ENCODE measurements at places on chromosomes 7 and 10.

DNA sequence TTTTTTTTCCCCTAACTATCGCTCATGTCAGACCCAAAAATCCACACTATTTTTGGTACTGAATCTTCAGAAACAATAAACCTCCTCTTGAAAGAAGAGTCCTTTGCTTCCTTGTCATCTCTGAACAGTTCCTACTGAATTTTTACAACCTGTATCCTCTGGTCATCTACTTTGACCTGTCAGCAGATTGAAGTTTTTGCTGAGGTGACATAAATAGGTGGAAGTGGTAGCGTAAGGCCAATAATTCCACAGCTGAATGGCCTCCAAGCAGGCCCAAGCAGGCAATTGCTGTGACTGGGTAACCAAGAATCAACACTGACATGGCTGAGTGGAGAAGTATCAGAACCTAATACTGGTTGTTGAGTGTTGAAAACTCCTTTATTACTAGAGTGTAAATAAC lies 117.4 kb upstream of the MAGI2 start:
- DNase-seq, result no peak

GRCh38 chr7:98399462-98399861 lies 1.4 kb downstream of the BAIAP2L1 start:
- no peak for DNase-seq

GRCh38 chr7:47576031-47576865 lies 5.7 kb downstream of the TNS3 start:
- peak; percentile 89 for DNase-seq

- DNase-seq, result no peak
Measured at GRCh38 chr10:6283655-6284054, 80.9 kb downstream of the PFKFB3 start.

GRCh38 chr7:81672872-81673271 lies 97.0 kb downstream of the HGF start:
- DNase-seq, result no peak

DNA sequence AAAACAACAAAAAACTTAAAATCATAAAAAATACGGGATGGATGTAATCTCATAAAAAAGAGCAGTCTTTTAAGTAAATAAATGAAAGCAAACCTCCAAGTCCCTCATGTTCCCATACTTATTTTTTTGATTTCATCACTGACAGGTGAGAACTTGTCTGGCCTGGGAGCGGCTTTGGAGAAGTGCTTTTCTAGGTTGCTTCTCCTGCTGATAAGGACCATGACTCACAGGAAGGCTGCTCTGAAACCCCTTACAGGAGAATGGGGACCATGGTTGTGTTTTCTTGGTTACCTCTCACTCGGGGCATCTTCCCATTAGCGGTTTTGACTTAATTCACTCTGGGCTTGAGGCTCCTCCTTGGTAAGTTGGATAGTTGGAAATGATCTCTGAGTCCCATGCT lies 237.4 kb downstream of the CAMK1D start:
- no peak for DNase-seq

GRCh38 chr7:28678431-28678965 lies 266.2 kb downstream of the CREB5 start:
- no peak for DNase-seq

- no peak for DNase-seq
Measured at GRCh38 chr7:128017460-128017859, 13.8 kb downstream of the LRRC4 start.

DNA sequence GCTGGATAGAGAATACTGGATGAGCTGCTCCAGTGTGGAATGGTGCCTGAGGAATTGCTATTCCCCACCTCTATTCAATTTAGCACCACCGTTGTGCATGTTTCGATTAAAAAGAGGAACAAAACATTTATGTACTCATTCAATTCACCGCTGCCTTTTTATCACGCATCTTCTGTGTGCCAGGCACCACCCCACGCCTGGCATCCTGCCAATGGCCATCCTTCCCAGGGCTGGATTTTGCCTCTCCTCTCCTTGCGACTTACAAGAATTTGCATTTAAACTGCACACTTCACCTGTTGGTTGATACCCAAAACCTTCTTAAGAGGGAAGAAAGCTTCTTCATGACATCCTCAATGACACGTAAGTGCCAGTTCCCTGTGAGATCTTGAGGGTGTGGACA lies 110.2 kb upstream of the DPP6 start:
- no peak for DNase-seq

- DNase-seq, result peak; percentile 71
Measured at GRCh38 chr7:27723085-27723484, 16.9 kb upstream of the TAX1BP1 start.

DNA sequence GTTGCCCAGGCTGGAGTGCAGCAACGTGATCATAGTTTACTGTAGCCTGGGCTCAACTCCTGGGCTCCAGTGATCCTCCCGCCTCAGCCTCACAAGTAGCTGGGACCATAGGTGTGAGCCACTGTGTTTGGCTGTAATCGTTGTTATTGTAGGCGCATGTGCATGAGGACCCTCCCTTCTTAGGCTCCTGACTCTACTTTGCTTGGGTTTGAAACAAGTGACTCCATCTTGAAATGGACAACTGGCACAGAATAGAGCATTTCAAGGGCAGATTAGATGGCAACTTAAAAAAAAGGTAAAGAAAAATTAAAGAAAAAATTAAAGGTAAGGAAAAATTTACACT lies 15.4 kb upstream of the GIMAP8 start:
- no peak for DNase-seq

GRCh38 chr7:143256325-143256724 lies 6.9 kb upstream of the GSTK1 start:
- no peak for DNase-seq

DNA sequence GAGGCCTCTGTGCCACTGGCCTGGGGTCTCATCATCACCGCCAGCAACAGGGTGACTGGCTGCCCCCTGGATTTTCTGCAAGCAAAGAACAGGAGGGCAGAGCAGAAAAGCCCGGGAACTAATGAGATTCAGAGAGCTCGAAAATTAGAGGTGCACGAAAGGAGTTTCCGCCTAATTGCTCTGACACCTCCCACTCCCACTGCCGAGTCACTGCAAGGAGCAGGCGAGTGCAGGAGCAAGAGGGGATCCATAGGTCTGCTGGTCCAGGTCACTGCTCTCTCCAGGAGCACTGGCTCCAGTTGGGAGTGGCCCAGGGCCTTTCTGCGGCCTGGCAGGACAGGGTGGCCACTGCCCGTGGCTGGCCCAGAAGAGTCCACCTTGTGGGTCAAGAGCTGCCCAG lies 276.2 kb downstream of the KCNMA1 start:
- no peak for DNase-seq

DNA sequence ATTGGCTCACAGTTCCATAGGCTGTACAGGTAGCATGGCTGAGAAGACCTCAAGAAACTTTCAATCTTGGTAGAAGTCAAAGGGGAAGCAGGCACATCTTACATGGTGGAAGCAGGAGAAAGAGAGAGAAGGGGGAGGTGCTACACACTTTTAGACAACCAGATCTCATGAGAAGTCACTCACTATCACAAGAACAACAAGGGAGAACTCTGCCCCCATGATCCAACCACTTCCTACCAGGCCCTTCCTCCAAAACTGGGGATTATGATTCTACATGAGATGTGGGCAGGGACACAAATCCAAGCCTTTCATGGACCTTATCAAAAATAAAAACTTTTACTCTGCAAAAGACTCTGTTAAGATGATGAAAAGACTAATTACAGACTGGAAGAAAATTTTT lies 183.2 kb upstream of the TRIM24 start:
- no peak for DNase-seq

GRCh38 chr7:55463686-55464262 lies 98.6 kb downstream of the LANCL2 start:
- DNase-seq, result no peak

DNA sequence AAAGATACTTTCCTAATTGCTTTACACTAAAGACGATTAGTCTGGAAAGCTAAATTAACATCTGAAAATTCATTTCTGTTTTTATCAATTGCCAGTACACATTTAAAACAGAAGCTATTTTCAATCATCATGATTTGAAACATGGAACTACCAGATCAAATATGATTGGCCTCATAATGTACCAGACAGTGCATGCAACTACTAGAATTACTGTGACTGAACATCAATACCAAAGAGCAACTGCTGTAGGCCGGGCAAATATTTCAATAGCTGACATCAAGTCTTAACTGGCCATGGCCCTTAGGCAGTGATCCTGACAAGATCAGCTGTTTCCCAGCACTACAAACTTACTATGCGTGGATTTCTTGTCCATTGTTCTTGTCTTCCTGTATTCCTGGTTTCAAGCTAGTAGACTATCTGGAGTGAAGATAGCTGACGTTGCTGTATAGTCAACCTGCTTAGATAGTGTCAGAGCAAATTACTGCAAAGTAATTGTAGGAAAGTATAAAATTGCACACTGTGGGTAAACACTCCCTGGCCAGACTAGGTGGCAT lies 21.7 kb upstream of the WNT16 start:
- DNase-seq, result no peak

DNA sequence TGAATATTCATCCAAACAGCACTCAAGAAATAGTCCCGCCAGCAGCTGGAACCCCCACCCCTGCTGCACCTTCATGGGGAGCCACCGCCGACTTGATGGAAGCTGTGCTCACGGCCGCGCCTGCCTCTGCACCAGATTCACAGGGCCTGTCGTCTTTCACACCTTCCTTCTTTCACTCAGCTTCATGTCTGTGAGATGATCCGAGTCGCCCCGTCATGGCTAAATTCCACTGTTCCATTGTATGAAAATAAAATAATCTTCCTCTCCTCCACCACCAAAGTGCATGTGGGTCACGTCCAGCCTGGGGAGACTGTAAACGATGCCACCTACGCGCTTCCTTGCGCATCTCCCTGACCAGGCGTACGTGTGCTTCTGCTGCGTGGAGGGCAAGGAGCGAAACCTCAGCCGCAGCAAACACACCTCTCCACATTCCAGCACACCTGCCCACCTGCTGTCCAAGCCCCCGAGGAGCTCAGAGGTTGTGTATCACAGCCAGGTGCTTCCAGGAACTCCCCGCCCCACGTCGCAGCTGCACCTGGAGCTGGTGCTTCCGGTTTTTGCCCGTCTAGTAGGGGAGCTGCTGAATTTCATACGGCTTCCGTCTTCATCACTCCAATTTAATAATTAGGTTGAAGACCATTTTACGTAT lies 137.0 kb downstream of the PTPRN2 start:
- DNase-seq, result no peak

GRCh38 chr10:70917635-70918034 lies 29.3 kb upstream of the PCBD1 start:
- DNase-seq, result no peak

DNA sequence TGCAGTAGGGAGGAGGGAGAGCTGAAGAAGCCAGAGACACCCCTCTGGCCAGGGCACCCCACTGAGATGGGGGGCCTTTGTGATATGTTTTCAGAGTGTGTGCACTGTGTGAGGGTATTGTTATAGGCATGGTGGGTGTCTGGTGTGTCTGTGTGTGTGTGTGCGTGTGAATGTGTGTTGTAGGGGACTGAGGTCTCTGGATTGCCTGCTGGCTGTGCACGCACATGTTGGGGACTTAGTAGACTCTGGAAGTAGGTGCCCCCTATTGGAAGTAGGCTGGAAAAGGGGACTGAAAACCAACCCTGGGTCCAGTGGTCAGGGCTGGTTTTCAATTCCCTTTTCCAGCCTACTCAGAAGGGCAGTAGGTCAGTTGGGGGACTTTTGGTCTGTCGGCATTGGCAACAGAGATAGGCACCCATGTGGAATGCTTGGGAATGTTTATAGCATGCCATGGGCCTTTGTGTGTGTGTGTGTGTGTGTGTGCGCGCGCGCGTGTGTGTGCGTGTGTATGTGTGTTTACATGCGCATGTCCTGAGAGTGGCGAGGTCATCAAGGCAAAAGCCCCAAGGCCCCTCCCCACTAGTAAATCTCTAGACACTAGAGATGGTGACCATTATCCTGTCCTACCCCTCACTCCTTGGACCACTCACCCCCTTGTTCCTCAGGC lies 78.8 kb downstream of the HIF1AN start:
- no peak for DNase-seq

- no peak for DNase-seq
Measured at GRCh38 chr10:14954934-14955333, 1.0 kb upstream of the DCLRE1C start.

DNA sequence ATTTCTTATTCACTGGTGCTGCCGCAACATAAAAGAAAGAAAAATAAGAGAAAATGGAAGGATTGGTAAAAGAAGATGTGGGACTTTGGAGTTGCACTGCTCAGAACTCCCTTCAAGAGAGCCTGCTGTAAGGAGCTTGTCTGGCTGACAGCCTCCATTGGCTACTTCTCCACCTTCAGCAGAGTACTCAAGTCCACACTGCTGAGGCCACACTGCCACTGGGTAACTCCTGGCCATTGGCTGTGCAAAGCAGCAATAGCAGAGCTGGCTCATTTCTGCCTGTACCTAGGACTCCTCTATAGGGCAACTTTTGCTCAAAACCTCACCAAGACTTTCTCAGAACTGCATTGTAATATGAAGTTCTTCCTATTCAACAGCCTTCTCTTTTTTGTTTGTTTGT lies 38.7 kb upstream of the PCLO start:
- no peak for DNase-seq

DNA sequence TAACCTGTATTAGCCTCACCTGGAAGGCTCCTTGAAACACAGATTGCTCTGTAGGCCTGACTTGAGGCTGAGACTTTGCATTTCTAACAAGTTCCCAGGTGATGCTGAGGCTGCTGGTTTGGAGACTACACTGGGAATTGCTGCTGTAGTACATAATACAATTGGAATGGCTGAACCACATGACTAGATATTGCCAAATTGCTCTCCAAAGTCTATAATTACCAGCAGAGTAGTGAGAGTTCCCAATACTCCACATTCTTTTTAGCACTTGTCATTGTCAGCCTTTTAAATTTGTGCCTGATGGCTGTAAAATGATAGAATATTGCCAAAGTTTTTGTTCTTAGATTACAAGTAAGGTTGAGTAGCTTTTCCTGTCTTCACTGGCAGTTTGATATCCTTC lies 39.9 kb downstream of the PLEKHA8 start:
- DNase-seq, result peak; percentile 42

DNA sequence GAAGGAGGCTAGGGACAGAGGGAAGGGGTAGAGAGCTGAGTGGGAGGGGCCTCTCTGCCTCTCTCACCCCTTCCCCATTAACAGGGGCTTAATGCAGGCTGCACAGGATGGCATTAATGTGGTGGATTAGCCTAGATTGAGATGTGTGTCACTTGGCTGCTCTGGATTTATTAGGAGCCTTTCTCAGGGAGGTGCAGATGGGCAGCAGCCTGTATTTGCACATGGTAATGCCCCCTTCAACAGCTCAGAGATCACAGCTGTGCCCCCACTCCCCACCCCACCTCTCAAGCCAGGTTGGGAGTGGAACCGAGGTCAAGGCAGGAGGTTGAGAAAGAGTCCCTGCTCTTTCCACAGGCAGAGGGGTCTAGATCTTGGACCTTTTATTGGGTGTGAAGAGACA lies 7.3 kb downstream of the PITX3 start:
- DNase-seq, result no peak

- DNase-seq, result no peak
Measured at GRCh38 chr7:116011584-116011983, 19.0 kb downstream of the TFEC start.
